ENCODE measurements at places on chromosomes 16 and 17.

DNA sequence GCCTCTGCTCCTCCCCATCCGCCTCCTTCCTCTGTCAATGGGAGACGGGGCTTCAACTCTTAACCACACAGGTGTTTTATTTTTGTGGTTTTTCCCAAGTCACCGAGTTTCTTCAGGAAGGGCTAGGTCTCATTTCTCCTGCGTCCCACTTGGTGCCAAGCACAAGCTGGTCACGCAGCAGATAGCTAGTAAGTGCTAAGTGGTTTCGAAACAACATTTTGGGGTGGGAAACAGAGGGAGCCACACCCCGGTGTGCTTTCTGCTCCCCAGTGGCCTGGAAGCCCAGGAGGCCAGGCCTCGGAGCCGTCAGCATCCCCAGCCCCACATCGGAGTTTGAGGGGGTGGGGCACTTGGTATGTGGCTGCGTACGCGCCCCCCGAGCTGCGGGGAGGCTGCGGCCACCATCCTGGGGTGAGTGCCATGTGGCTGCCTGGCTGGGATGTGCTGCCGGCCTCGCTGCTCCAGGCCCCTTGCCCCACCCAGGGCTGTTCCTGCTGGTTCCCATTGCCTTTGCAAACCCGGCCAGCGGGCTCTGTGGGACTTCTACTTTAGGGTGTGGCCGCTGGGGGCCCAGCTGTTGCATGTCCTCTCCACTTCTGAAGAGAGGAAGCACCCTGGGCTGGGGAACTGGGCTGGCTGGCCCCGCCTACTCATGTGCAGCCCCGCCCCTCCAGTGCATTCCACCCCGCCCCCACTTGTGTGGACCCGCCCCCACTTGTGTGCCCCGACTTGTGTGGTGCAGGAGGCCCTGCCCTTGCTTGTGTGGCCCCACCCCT is 55.6 kb downstream of the BAIAP2 start:
- no peak for DNase-seq

GRCh38 chr17:50630524-50631194 is 4.0 kb upstream of the ABCC3 start:
- DNase-seq, result no peak

DNA sequence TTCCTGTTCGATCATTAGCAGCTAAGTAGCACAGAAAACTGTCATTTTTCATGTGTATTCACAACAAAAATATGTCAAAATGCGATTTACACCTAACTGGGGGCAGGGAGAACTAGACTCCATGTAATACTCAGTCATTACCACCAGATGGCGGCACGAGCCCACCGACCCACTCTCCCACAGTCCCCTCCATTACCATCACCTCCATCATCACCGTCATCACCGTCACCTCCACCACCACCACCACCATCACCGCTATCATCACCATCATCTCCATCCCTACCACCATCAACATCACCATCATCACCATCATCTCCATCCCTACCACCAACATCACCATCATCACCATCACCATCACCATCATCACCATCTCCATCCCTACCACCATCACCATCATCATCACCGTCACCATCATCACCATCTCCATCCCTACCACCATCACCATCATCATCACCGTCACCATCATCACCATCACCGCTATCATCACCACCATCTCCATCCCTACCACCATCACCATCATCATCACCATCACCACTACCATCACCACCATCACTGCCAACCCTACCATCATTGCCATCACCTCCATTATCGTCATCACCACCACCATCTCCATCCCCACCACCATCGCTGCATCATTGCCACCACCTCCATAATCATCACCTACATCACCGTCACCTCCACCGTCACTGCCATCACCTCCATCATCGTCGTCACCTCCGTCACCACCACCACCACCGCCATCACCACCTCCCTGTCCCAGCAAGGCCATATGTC is 14.4 kb downstream of the NDUFAF8 start:
- no peak for DNase-seq

DNA sequence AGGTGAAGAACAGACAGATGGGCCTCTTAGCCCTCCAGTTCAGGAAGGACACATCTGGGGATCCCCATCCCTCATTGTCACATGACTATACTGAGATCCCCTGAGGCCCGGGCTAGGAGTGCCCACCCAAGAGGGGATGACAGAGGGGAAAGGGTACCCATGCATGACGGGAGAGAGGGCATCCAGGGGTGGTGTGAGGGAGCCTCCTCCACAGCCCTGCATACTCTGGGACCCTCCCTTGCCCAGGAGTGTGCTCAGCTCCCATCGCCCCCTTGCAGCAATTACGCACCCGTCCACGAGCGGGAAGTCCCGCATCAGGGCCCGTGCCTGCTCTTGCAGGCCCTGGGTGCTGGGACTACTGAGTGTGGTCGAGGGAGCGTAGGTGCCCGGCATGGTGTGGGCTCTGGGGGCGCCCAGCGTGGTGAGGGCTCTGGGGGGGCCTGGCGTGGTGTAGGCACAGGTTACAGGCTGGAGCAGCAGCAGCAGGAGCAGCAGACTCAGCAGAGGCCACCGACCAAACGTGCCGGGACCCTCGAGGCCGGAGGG is 6.5 kb downstream of the DPEP2 start:
- no peak for DNase-seq

- no peak for DNase-seq
These were observed 103.3 kb downstream of the GNAO1 start for GRCh38 chr16:56294579-56294978.

DNA sequence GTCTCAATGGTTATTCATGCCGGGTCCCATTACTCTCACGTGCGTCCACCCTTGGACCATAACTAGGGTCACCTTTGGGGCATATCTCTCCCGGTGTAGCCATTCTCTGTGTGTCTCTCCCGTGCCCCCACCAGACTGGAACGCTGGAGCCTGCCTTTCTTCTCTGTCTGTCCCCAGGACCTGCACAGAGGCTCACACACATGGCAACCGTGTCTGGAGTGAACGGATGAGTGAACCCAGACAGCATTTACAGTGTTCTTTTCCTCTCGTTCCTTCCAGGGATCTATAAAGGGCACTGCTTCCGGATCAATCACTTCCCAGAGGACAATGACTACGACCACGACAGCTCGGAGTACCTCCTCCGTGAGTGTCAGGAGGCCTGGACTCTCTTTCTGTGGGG is 26.4 kb upstream of the CACNG1 start:
- DNase-seq, result no peak

DNA sequence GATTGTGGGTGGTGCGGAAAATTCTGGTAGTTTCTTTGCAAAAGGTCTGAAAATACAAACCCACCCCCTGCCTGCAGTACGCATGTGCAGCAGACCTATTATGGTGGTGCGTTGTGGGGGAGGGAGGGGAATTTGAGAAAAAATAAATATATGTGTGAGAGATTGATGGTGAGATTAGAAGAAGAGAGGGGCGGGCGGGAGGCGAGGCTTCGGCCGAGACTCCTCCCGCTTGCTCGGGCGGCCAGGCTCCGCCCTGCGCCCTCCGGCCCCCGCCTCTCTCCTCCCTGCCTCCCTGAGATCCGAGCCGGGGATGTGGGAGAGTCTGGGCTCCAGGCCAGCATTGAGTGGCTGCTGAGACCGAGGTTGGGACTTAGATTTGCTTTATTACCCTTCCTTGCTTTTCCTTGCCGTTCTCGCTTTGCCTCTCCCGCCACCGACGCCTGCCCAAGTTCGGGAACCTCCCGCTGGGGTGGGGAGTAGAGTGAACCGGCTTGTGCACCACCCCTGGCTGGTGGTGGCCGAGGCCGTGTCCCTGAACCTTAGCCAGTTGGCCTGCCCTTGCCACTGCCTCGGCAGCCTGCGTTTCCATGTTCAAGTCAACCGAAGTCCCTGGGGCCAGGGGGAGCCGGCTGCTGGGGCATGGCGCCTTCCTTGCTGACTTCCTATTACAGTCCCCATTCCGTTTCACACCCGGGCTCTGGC is 956 bp upstream of the CHD3 start:
- peak; percentile 86 for DNase-seq

DNA sequence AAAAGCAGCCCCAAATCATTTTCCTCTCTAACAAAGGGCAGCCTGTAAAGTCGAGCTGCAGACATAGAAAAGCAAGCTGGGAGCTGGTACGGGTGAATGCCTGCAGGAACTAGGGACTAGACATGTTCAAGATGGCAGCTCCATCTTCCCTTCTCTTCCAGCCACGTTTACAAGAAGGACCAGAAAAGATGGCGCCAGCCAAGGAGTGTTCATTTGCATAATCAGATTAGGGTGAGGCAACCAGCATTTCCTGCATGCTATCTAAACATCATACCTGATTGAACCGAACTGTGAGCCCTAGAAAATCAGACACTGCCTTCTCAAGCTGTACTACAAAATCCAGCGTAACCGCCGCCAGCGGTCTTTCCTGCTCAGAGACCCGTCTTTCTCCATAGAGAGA is 896.8 kb downstream of the CDH11 start:
- DNase-seq, result no peak

- DNase-seq, result no peak
These were observed 24.5 kb downstream of the SOCS1 start for GRCh38 chr16:11231367-11231970.

DNA sequence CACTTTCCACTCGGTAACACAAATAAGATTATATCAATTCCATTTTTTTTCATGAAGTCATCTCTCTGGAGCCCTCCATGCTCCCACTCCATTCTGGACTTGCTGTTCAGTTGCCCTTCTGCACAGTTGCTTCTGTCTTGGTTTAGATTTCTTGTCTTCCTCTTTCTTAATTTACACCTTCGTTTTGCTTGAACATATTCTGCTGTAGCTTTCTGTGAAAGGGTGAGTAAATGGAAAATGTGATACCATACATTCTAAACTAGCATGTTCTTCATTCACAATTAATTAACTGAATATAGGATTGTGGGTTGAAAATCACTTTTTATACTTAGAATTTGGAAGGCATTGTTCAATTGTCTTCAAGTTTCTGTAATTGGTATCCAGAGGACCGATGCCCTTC is 69.6 kb downstream of the VMP1 start:
- DNase-seq, result no peak

DNA sequence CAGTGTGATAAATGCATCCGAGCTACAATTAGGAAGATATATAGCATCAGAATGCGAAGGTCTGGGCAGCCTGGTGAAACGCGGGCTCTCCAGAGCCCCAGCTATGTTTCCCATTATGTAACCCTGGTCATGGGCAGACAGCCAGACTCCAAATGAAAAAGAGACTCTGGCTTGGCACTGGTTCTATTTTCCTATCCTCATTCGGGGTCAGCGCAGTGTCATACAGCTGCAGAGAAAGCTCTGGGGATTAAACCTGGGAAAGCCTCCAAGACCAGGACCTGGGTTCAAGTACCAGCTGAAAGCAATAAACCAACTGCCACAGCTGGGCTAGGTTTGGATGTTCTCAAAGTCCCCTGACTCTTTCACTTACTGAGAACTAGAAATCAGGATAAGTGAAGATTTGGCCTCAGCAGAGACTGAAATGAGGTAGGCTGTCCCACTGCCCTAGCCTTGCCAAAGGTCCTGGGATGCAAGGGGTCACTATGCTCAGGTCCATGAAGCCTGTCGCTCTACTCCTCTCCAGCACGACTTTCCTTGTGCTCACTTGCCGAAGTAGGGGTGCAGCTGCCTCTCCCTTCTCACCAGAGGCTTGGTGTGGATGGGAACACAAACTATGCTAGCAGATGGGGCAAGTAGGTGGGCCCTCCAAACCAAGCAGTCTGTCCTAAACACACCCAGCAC is 123.8 kb downstream of the SMG6 start:
- DNase-seq, result peak; percentile 58

DNA sequence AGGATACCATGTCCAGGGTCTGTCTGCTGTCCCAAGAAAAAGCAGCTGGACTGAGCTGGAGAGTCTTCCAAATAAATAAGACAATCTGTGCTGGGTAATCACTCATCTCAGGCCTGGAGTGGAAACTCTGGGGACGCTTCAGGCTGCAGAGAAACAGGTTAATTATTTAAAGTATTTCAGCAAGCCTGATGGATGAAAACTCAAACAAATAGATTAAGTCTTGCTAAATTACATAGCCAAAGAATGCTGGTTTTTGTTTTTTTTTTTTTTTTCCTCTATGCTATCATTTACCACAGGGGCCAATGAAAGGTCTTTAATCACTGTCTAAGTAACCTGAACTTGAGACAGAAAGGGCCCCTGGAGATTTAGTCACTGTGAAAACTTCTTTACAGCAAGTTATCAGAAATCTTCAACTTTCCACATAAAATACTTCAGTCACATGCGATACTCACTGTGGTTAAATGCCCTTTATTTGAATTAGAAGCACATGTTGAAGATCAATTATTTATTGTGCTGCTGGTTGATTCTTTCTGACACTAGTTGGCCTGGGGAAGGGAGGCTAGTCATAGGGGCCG is 31.0 kb upstream of the KCNJ2 start:
- DNase-seq, result no peak

GRCh38 chr17:31688701-31689100 is 170.3 kb downstream of the COPRS start:
- DNase-seq, result no peak

GRCh38 chr16:85986931-85987749 is 88.2 kb downstream of the IRF8 start:
- no peak for DNase-seq

GRCh38 chr16:12661656-12662172 is 142.0 kb downstream of the CPPED1 start:
- DNase-seq, result no peak

- no peak for DNase-seq
These were observed 6.5 kb downstream of the IRX5 start for GRCh38 chr16:54936979-54937670.

GRCh38 chr16:17431012-17431411 is 39.7 kb downstream of the XYLT1 start:
- no peak for DNase-seq

DNA sequence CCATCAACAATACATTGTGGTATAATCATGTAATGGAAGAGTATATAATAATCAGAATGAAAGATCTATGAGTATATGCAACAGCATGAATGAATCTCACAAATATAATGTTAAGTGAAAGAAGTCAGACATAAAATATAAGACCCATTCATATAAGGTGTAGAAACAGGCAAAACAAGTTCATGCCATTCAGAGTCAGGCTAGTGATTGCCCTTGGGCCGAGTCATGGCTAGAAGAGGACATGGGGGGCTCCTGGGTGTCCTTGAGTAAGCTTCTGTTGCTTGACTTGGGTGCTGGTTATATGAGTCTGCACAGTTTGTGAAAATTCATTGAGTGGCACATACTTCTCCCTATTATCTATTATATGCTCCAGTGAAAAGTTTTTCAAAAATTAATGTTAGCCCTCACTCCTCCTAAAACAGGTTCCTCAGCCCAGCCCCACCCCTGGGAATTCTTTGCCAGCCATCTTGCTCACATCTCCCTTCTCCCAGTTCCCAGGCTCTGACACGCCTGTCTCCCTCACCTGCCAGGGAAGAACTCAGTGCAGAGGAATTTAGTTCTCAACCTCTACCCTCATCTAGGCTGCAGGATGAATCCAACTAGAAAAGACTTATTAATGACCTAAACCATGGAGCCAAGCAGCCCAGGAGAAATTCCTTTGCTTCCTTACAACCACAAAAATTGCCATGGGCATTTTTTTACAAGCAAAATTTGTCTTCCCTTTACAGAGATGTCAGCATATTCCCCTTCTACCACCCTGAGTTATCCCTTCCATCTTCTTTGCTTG is 52.4 kb upstream of the NFAT5 start:
- DNase-seq, result no peak
